Activated T-helper 2 cell treated with anti-CD3 and anti-CD28 coated beads, Interferon-gamma antibody, Interleukin-2, Interleukin-4, amounts not matched to agents 10 μg/mL and 5 μg/mL and 100 μg/mL, durations not matched to agents 14 hours and 24 hours and 36 hours (primary cell): ENCODE measurements at places on chromosomes 5 and 9. TPM values are rescaled to one million over a fixed set of nuclear protein-coding genes. Genes with fewer than 3 reads are reported as not detected.

The NOXA1 gene
- total RNA-seq = 0.39 and 0.46 TPM in 2 replicates

The LOX gene
- not detected in 2 replicates for total RNA-seq

The PCDHB14 gene
- not detected in 2 replicates for total RNA-seq

GRCh38 chr5:18546591-18546990, 912.3 kb downstream of the TAF11L14 start:
- DNase-seq = no peak

DNA sequence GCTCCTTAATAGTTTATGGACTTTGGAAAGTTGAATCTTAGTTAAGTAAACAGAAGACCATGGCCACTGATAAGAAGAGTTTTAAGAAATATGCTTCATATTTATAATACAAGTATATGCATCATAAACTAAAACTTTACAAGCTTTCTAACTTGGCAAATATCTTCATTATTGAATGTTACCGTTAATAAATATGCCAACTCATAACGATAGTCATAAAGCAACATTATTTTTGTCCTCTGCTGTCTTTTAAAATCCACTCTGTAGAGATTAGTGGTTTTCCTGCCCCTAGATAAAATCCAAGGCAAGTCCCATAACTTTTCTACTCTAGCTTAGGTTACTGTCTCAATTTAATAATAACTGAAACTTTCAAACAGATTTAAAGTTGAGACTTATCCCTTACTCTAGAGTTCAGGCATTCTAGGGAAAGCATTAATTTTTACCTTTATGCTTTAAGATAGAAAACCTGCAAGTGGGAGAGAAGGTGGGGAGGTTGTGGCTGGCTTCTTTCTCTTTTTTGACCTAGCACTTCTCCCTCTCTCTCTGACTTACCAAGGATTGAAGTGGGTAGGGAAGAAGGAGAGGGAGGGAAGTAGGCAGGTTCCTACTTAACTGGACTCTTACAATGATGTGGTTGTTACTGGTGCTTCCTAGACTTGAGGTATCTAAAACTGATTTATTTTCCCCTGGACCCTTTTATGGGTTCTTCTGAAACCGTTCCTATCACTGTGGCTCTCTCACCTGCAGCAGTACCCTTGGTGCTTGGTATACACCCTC, 29.6 kb downstream of the RNF145 start:
- DNase-seq = no peak

DNA sequence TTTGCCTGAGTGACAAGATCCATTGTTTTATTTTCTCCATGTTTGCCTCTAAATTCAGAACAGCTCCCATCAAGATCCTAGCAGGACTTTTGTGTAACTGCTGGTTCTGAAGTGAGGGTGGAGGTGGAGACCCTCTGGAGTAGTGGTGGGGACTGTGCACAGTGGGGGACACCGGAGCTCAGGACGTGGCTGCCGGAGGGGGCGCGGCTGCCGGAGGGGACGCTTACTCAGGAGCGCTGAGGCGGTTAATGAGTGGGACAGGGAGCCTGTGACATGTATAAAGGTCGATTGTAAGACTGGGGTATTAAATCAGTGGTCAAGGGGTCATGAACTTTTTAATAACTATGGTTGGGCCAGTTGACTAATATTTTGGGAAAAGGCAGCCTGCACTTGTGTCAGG, 127.0 kb upstream of the CACNA1B start:
- no peak for DNase-seq

- DNase-seq = no peak
Measured at GRCh38 chr5:43075319-43076293, 35.5 kb upstream of the ANXA2R start.
